ENCODE measurements at places on chromosomes 3 and 15.

DNA sequence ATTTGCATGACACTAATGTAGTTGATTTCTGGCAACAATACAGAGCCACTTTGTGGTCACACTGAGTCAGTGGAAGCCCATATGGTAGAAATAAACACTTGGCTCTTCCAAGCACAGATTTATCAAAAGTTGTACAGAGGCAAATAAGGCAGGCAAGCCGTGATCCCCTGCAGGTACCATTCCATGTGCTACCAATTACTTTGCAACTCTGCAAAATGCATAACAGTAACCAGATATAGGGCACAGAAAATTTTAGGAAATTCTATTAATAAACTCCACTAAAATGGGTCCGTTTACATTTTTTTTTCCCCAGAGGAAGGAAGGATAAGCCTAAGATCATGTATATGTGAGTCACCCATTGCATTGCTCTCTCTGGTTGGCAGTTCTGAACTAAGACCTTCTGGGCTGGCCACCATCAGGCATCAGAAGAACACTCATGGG lies 103.1 kb upstream of the PTX3 start:
- DNase-seq = peak; percentile 56

DNA sequence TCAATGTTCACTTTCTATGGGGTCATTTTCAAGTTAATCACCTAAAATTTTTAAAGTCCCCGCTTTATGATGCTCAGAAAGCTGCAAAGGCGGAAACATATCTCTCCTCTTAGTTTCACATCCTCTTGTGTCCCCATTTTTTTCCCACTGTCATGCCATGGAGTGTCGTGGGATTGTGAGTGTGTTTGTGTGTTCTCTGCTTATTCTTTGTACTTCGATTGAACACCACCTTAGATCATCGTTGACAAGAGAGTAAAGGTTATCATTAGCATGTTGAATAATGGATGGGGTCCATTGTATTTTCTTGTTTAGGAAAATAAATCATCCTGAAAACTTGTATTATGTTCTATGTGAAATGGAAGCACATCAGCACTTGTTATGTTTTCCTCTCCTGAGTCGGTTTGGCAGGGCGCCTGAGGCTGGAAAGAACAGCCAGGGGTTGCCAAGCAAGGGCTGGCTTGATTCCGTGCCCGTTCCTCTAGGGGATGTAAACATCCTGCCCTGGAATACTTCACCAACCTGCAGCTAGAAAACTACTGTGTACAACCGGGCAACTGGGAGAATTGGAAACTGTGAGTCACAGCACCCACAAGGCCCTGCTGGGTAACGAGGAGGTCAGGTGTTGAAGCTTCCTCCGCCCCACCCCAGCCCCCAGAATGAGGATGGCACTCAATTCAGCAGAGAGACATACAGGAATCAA lies 67.2 kb downstream of the EIF4E3 start:
- peak; percentile 7 for DNase-seq

DNA sequence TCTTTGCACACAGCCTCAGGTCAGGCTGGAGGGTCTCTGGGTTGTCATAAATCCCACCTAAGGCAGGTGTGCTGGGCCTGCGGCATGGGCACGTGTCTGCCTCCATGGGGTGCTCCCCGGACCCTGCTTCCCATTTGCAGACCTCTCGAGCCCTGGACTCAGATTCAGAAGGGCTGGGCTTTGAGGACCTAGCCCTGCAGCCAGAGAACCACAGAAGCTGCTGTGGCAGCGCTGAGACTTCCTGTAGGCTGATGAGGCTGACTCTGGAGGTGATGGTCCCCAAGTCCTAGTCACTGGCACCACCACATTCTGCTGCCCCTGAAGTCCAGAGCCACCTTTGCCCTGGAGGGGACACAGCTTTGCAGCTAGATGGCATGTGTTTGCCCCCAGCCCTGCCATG lies 156.4 kb downstream of the LRRC28 start:
- DNase-seq = no peak

- no peak for DNase-seq
Measured at GRCh38 chr3:132538072-132538471, 59.0 kb upstream of the ACKR4 start.

DNA sequence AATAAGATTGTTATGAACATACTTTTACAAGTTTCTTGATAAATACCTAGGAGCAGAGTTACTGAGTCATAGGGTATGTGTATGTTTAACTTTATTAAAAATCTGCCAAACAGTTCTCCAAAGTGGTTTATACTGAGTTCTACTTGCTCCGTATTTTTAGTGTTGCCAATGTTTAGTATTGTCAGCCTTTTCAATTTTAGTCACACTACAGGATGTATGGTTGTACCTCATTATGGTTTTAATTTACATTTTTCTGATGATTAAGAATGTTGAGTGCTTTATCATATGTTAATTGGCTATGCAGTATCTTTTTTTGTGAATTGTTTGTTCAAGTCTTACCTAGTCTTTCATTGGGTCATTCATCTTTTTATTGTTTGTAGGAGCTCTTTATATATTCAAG lies 4.3 kb downstream of the TMOD3 start:
- no peak for DNase-seq

DNA sequence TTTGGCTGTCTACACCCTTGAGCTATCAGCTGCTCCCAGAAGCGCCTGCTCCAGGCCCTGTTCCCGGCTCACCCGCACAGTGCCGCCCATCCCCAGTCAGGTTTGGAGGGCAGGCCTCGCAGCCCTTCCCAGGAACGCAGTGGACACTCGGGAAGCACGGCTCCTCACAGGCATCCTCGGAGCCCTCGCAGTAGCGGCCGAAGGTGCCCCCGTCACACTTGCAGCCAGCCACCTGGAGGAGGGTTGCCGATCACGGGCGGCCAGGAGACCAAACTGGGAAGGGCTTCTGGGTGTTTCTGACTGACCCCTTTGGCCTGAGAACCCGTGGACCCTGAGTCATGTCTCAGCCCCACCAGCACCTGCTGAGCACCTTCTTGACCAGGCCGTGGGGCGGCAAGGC lies 33.4 kb downstream of the MUC20 start:
- DNase-seq = no peak

GRCh38 chr15:88335074-88335473 lies 78.5 kb upstream of the NTRK3 start:
- no peak for DNase-seq

GRCh38 chr3:172071780-172072330 lies 32.5 kb downstream of the FNDC3B start:
- no peak for DNase-seq

GRCh38 chr3:14549256-14549919 lies 9.2 kb upstream of the GRIP2 start:
- peak; percentile 9 for DNase-seq

GRCh38 chr15:100033140-100033857 lies 300.1 kb upstream of the LYSMD4 start:
- DNase-seq = peak; percentile 71

DNA sequence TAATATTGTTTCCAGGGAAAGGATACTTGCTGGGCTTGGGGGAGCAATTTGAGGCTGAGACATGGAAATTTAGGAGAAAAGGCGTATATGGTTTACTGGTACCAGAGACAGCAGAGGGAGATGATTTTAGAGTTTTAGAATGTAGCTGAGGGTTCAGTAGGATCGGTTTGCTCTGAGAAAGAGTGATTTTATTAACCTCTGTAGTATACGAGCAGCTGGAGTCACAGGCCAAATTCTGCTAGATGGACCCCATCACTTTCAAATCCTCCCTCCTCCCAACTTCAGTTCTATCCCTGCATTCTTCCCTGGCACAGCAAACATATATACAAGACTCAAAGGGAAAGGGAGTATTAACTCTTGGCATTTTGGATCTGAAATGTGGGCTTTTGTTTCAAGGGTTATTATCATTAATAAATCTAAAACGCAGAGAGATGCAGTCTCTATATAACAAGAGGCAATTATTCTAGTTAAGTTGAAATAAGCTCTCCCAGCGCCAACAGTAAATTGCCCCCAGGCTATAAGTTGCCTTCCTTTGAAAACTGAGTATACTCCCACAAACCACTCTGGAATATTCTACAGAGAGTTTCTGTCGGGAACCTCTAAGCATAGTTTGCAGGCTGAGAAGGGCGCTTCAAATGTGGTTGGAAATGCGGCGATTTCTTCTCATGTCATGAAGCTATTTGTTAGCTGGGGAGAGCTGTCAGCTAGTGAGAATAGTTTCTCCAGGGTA lies 5.4 kb downstream of the CRABP1 start:
- no peak for DNase-seq

Data from fibroblast of villous mesenchyme (primary cell).